ENCODE measurements at places on chromosomes 4 and X. TPM values are rescaled to one million over a fixed set of nuclear protein-coding genes. Genes with fewer than 3 reads are reported as not detected.

FAM9C gene
- 0.17 TPM for polyA plus RNA-seq

S100P gene
- 5.4 TPM for polyA plus RNA-seq

DNA sequence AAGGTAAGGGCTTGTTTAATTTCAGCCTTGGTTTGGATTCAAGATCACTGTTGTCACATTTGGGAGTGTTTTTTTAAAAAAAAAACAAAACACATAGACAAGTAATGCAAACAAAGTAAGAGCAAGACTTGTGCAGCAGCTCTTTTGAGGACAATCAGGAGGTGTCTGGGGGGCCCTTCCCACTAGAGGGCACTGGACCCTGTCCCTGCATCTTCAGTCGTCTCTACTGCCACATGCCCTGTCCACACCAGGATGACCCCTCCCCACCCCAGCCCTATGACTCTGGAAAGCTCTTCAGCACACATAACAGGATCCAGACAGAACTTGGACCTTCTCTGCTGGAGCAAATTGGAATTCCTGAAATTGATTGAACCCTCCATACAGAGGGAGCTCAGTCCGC lies 71.0 kb downstream of the USP46 start:
- no peak for DNase-seq

DNA sequence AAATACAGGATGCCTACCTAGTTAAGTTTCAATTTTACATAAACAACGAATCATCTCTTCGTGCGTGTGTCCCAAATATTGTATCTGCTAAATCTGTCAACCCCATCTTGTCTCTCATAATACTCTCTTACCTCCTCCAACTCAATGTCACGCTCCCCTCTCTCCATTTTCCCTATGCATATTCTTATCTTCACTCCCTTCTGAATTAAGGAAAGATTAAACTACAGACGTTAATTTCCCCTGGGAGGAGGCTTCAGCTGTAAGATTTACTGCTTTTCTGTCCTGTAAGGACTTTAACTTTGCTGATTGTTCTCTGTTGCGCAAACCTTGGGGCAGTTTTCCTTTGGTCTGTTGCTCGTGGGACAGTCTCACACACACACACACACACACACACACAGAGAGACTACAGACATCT lies 455 bp upstream of the ABCB7 start:
- DNase-seq = no peak

- DNase-seq = peak; percentile 13
Observed at GRCh38 chr4:60805500-60806313, 394.4 kb upstream of the ADGRL3 start.

PPM1K gene
- polyA plus RNA-seq = 23.9 TPM

ZNF711 gene
- polyA plus RNA-seq = 80.0 TPM

NEUROG2 gene
- not detected for polyA plus RNA-seq

GRCh38 chr4:38621028-38621684 lies 42.8 kb upstream of the KLF3 start:
- DNase-seq = no peak

GRCh38 chrX:43679778-43680177 lies 23.7 kb downstream of the MAOA start:
- DNase-seq = no peak
